ENCODE measurements at places on chromosomes 4 and X.

GRCh38 chrX:153319295-153320046 lies 2.1 kb downstream of the PNMA6F start:
- DNase-seq: no peak

- no peak for DNase-seq
Observed at GRCh38 chr4:106869551-106869950, 166.6 kb downstream of the DKK2 start.

DNA sequence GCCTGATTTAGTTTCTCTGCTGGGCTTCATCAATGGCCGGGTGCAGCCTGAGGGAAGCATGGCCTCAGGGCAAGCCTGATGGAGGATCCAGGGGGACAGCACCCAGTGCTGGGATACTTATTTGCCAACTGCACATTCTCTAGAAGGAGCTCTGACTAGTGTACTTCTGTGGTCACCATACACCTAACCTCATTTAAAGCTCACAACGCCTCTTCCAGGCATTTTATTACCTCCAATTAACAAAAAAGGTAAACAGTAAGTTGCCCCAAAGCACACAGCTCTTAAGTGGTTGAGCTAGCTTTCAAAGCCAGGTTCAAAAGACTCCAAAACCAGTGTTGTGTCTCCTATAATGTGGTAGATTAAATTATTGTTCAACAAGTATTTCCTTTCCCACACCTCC lies 26.8 kb upstream of the ATXN3L start:
- DNase-seq: no peak

- DNase-seq: no peak
Observed at GRCh38 chrX:39262641-39263040, 461.4 kb downstream of the MID1IP1 start.

DNA sequence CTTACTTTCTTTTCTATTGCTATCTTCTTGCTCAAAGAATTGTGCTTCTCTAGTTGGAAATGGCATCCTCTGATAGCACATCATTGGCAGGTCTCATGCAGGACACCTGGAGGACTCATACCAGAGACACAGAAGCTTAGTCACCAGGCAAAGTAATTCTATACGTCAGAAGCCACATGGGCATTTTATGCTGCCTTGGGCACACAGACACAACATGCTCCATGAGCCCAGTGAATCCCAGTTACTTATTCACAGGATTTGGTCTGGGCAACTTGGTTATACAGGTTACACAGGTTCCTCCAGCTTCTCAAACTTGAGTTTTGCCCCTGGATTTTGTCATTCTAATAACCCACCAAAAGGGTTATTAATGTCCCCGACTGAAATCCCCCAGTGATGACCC lies 7.1 kb downstream of the RASSF6 start:
- DNase-seq: no peak

DNA sequence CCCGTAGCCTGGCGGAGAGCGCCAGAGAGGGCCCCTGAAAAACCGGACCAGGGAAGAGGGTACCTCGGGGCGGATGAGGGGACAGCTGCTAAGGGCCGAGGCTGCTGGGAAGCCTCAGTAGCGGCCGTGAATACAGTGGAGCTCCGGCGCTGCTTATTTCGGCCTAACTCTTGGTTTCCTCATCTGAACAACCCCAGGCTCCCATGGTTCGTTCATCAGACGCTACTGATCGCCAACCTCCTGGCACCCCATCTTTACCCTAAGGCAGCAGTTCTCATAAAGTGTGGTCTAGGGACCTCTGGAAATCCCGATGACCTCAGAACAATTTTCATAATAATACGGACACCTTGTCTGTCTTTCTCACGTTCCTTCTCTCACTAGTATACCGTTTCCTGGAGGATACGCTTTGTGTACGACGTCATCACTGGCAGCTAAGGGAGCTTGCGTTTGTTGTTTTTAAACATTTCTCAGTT lies 645 bp upstream of the RAB28 start:
- no peak for DNase-seq

DNA sequence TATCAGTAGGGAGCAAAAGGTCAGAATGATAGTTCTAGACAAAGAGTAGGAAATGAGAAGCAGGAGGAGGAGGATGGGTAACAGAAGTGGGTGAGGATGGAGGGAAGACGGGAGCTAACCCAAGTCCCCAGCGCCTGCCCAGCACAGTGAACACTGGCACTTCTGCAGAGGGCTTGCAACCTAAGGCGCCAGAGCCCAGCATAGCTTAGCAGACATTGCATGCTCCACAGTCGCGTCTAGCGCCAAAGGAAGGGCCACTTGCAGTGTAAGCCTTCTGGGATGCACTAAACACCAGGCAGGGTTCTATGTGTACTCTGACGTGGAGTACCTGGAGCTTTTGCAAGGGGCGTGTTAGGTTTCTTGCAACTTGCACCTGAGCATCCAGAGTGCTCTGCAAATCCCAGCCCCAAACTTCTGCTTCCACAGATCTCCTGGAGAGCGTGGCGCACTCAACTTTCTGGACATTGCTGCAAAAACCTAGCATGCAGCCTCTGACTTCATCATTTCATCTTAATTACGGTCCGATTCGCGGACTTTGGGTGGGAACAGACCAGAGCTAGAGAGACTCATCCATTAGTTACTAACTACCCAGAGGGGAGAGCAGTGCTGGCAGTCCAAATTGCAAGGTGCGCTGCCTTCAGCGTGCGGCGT lies 46.5 kb upstream of the NKAP start:
- DNase-seq: no peak

GRCh38 chr4:100486496-100486895 lies 31.3 kb downstream of the EMCN start:
- DNase-seq: no peak

DNA sequence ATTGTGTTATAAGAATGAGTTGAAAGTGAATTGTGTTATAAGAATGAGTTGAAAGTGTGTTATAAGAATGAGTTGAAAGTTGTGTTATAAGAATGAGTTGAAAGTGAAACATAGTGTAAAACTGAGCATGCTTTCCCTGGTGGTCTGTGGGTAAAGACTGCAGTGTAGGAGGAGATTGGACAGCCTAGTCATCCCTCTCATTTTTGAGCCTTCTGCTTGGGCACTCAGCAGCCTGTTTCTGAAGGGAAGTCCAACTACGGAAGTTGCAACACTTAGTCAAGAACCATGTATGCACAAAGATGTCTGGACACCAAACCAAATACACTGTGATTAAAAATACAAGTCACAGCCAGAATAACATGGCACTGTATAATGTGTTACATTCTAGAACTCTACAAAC lies 72.6 kb downstream of the ANK2 start:
- no peak for DNase-seq

GRCh38 chr4:139887962-139888735 lies 222.5 kb downstream of the MGST2 start:
- DNase-seq: no peak

- DNase-seq: no peak
Observed at GRCh38 chr4:185771711-185772390, 40.1 kb downstream of the SORBS2 start.

DNA sequence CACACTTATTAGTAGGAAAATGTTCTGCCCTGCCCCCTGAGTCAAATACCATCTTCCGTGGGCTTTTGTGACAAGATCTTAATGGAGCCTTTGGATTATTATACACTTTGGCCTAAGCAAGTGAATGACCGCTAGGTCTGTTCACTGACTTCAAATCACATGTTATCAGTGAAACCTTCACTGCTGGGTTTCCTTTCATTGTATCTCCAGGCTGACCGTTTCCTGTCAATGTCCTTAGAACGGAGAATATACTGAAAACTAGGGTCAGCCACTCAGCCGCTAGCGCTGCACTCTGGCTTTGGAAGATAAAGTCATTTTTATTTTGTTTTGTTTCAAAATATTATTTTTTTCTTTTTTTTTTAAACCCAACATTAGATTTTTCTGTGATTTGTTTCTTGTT lies 107.0 kb upstream of the TLL1 start:
- no peak for DNase-seq
